ENCODE measurements at places on chromosomes 5 and 9.

- no peak for DNase-seq
Observed at GRCh38 chr9:112248722-112249121, 73.6 kb upstream of the SUSD1 start.

DNA sequence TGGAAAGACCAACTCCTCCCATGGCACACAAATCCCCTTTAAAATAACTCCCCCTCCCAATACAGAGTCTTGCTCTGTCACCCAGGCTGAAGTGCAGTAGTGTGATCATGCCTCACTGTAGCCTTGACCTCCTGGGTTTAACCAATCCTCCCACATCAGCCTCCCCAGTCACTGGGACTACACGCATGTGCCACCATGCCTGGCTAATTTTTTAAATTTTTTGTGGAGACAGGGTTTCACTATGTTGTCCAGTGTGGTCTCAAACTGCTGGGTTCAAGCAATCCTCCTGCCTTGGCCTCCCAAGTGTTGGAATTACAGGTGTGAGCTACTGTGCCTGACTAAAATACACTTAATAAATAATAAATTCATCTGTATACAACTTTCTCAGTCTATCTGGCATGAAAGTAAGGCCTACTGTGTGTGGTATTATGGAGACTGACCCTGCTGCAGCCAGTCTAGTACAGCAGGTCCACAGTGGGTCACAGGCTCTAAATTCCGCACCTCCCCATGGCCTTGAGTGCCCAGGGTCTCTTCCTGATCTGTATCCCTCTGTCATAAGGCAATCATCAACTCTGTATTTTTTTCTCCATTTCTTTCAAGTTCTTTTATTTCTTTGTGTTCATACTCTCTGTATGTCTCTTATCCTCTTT, 169.4 kb downstream of the MAPKAP1 start:
- no peak for DNase-seq

- DNase-seq: no peak
Observed at GRCh38 chr5:180367300-180367699, 14.2 kb upstream of the GFPT2 start.

GRCh38 chr9:33230756-33231622, 9.0 kb upstream of the SPINK4 start:
- no peak for DNase-seq
